ENCODE measurements at places on chromosomes 7 and 10.

- DNase-seq: no peak
These were observed 26.7 kb upstream of the CRHR2 start for GRCh38 chr7:30708983-30709382.

GRCh38 chr10:103692952-103693811, 162.2 kb downstream of the SH3PXD2A start:
- no peak for DNase-seq

GRCh38 chr10:68330852-68331454, 911 bp upstream of the HNRNPH3 start:
- no peak for DNase-seq

DNA sequence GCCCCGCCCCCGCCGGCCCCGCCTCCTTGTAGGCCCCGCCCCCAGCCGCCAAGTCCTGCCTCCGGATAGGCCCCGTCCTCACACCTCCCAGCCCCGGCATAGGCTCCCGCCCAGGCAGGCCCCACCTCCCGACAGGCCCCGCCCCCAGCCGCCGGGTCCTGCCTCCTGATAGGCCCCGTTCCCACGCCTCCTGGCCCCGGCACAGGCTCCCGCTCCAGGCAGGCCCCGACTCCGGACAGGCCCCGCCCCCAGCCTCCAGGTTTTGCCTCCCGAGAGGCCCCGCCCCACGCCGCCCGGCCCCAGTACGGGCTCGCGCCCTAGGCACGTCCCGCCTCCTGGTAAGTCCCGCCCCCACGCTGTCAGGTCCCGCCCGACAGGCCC, 232 bp upstream of the MICALL2 start:
- peak; percentile 71 for DNase-seq

GRCh38 chr10:129516846-129517679, 50.0 kb downstream of the MGMT start:
- no peak for DNase-seq

DNA sequence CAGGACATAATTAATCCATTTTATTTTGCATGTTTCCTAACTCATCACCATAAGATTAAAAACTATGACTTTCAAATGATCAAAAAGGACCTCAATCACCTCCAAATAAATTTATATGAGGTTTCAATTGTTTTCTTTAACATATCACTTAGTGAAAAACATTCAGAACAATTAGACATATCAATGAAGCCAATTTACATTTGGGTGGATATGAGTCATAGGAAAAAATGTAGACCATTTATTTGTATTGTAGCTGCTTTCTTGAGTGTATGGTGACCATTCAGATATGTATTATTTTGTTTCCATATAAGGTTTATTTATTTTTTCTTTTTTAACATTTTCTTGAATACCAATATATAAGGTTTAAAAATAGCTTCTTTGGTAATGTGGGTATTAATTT, 13.3 kb upstream of the EXOC6 start:
- no peak for DNase-seq

DNA sequence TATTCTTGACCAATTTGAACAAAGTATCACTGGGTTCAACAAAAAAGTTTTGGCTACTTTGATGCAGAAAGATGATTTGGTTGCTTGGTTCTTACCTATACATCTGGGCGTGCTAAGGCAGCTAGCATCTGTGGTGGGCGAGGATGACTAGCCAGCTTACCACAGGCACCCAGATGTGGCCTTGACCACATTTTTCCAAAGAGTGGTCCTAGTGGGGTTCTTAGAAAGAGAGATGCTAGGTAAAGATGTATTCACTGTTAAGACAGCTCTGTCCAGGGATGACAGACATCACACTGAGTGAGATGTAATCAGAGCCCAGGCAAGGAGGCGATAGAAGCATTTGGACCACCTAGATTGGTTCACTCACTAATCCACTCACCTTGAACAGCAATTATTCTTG, 785 bp downstream of the DNTT start:
- DNase-seq: no peak

DNA sequence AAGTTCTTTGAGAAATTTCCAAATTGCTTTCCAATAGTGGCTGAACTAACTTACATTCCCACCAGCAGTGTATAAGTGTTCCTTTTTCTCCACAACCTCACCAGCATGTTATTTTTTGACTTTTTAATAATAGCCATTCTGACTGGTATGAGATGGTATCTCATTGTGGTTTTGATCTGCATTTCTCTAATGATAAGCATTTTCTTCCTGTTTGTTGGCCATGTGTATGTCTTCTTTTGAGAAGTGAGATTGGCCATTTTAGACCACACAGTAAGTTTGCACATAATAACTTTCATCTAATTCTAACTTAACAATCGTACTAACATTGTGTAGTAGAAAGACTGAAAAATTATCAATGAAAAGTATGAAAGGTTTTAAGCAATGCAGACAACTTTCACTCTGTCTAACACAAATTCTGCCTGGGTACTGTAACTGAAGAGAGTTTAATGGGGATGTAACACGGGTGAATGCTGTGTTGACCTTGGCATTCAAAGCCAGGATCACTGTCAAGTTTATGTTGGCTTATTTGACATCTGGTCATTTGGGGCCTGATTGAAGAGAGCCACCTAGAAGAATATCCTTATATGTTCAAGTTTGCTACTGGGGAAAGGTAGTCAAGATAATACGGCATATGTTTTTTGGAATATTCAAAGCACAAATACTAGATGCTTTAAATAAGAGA, 50.4 kb downstream of the FAM171A1 start:
- no peak for DNase-seq

GRCh38 chr7:141431140-141431479, 120.1 kb upstream of the AGK start:
- no peak for DNase-seq

- no peak for DNase-seq
These were observed 24.0 kb upstream of the RBM33 start for GRCh38 chr7:155620497-155620896.

DNA sequence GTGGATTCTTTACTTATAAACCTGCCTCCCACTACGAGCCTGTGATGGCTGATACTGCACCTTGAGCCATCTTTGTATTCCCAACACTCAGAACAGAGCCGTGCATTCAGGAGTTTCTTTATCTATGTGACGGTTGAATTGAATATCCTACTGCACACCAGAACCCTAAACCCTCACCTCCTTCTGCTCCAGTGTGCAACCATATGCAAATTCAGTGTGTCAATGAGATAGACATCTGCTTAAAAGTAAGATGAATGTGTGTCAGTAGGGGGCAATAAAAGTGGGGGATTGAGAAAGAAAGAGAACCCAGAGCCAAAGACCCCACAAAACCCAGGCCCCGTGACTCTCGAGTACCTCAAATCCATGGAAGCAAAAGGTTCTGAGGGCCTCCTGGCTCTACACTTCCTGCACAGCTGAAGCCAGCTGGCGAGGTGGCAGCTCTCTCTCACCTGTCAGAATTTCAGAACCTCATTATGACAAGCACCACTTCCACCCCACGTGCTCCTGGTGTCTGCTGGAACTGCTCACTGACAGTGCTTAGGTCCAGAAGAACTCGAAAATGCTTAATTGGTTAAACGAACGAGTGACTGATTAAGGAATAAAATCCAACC, 143.3 kb upstream of the GPR26 start:
- DNase-seq: no peak

DNA sequence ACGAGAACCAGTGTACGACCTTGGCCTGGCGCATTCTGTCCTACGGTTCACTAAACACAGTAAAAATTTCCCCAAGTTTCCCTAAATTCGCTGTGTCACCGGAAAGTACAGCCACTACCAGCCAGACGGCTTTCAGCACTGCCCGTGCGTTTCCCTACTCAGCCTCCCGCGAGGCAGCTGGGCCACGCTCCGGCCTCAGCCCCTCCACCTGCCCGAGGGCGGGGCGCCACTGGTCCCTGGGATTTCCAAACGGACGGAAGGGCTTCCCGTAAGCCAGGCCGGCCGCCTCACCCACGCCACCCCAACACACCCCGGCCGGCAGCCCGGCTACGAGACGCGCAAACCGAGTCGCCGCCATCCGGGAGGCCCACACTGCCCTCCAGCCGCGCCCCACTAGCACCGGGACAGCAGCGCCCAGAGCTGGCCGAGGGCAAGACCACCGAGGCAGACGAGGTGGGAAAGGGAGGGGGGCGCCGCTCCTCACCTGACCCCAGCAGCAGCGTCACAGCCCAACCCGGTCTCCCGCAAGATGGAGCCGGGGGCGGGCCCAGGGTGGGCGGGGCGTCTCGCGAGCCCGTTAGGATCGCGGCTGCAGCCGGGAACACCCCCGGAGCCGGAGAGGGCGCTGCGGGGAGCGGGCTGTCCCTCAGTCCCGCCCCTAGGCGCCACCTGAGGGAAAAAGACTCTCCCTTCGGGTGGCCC, at the start of gene ANXA7:
TSS of gene ANXA7 (minus strand) at position 531 of the 702 bp plus-strand sequence. CDS start 13,202 bp downstream, outside the sequence.
- no peak for DNase-seq

- no peak for DNase-seq
These were observed 92.9 kb downstream of the CPED1 start for GRCh38 chr7:121081327-121081936.

DNA sequence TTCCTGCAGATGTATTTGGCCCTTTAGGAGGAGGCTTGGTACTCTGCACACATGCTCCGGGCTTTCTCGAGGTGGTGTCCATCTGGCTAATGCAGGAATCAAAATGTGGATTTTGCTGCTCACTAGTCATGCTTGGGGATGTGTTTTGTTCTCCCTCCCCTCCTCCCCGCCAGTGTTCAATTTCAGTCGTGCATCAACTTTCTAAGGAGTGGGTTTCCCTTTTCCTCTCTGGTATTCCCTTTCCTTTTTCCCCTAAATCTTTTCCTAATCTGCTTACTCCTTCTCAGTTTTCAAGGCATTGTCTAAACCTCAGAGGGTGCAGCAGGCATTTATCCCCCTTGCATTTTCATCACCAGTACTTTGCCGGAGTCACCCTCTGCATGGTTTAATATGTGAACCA, 201.8 kb downstream of the CCDC3 start:
- no peak for DNase-seq

GRCh38 chr7:46205478-46205877, 284.4 kb upstream of the IGFBP3 start:
- no peak for DNase-seq

DNA sequence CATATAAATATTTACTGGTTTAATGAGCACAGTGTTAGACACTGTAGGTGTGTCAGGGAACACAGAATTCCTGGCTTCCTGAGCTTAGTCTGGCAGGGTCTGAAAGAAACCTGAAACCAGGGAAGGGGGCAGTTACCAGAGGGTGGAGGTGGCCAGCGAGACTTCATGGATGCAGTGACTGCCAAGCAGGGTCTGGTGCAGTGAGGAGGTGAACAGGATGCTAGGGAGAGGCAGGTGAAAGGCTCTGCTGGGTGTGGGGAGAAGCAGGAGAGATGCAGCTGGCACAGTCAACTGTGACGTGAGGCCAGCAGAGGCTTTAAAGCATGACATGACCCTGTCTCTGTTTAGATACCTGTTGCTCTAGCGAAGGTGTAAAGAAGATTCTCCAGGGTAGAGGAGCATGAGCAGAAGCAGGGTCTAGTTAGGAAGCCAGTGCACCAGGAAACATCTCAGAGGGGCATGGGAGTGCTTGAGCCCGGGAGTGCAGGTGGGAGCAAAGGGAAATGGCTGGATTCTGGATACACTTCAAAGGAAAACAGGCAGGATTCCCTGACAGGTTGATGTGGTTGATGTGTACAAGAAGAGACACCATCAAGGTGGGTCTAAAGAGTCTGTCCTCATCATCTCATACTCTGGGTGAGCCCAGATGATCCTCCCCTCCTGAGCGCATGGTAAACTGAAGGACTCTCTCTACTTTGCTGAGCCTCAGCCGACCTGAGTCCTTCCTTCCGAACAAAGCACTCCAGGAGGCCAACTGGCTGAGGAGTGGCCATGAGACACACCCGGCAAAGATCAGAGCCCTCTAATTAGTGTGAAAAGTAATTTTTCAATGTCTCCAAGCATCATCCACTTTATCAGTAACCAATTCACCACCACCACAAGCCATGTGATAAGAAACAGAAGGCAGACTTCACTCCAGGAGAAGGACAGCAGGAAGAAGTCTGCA, 186.8 kb downstream of the COBL start:
- DNase-seq: no peak

DNA sequence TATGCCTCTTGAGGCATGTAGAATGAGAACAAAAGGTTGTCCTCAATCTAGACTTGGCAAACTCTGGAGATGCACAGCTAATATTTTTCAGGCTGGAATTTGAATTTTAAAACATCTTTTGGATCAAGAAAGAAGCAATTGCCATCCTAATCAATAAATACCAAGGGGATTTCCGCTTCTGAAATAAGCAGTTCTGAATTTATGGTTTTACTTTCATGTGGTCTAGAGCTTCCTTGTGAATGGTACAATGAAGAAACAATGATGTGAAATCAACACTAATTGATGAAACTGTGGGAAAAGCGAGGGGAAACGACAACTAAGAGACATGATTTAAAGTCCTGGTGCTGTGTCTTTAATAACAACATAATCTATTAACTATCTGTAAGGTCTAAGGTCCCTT, 1202.7 kb downstream of the SORCS3 start:
- no peak for DNase-seq

DNA sequence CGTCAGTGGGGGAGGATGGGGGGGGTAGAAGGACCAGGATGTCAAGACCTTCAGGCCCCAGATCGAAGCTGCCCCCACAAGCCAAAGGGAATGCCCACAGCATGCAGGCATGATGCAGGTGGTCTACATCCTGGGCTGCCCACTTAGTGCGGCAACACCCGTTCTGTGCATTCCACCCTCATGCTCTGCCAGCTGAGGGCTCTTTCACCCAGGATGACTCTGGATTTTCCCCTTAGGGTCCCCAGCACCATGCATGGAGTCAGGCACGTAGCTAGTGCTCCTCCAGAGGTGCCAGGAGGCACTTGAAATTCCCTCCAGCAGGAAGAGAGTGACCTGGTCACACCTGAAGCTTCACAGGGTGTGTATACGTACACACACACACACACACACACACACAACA, 66.2 kb downstream of the SH3PXD2A start:
- no peak for DNase-seq

GRCh38 chr10:113496111-113497109, 56.4 kb upstream of the HABP2 start:
- no peak for DNase-seq

DNA sequence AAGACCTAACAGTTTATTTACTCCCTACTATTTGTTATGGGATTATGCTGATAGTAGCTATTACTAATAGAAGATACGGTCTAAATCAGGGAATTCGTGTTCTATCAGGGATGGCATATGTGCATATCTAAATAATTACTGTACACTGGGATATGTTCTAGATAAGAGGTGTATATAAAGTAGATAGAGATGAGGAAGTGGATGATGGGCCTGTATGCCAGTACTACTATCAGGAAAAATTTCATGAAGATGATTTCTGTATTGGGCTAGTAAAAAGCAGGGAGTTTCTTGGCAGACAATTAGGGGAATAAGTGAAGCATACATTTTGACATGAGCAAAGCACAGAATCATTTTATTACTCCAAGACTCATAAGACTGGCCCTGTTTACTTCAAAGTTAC, 26.2 kb downstream of the PTPN12 start:
- DNase-seq: no peak
